ENCODE measurements at places on chromosomes 16 and 17. TPM values are rescaled to one million over a fixed set of nuclear protein-coding genes. Genes with fewer than 3 reads are reported as not detected.

DNA sequence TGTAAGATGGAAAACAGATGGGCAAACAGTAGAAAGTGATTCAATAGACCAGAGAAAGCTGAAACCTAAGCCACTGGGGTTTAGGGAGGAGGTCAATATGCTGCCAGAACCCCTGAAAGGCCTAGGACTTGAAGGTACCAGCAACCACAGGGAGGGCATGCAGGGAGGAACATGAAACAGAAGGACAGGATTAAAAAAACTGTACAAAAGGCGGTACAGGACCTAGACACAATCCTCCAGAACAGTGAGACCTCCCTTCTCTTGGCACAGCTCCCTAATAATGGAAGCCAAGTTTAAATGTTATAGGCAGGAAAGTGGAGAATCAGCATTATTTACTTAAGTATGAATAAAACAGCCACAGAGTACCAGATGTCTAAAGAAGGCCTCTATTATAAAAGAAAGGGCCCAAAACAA is 105.5 kb downstream of the SPAG9 start:
- no peak for DNase-seq

TAC4 gene
- total RNA-seq = 0.78 TPM

DNA sequence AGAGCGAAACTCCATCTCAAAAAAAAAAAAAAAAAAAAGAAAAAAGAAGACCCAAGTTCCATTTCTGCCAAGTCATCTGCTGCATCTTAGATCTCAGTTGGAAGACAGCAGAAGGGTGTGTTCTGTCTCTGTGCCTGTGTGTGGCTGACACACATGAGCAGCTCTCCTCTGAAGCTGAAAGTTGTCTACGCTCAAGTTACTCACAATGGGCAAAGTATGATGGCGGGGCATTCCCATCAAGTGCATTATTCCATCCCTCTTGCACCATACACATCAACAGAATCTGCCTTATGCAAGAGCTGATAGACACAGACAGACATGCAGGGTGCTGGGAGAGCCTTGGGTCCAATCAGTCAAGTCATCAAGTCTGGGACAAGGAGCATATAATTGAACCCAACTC is 402.2 kb downstream of the XYLT1 start:
- no peak for DNase-seq

CRISPLD2 gene
- total RNA-seq = 33.1 TPM
